ENCODE measurements at places on chromosomes 3 and 15. TPM values are rescaled to one million over a fixed set of nuclear protein-coding genes. Genes with fewer than 3 reads are reported as not detected.

DNA sequence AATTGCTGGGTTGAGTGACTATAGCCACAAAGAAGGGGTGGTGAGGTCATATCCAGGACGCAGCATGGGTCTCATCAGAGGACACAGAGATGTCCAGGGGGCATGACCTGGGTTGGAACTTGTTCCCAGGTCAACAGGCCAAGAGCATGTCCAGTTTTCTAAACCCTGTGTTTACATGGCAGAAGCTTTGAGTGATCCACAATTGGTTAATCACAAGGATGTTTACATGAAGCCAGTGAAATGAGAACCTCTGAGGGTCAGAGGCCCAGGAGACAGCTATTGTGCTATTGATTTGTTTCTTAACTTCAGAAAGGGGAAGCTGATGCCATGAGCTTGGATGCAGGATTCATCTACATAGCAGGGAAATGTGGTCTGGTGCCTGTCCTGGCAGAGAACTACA, 42.2 kb upstream of the TOPBP1 start:
- no peak for DNase-seq

GRCh38 chr15:63918901-63919348, 85.2 kb upstream of the HERC1 start:
- DNase-seq, result no peak

DNA sequence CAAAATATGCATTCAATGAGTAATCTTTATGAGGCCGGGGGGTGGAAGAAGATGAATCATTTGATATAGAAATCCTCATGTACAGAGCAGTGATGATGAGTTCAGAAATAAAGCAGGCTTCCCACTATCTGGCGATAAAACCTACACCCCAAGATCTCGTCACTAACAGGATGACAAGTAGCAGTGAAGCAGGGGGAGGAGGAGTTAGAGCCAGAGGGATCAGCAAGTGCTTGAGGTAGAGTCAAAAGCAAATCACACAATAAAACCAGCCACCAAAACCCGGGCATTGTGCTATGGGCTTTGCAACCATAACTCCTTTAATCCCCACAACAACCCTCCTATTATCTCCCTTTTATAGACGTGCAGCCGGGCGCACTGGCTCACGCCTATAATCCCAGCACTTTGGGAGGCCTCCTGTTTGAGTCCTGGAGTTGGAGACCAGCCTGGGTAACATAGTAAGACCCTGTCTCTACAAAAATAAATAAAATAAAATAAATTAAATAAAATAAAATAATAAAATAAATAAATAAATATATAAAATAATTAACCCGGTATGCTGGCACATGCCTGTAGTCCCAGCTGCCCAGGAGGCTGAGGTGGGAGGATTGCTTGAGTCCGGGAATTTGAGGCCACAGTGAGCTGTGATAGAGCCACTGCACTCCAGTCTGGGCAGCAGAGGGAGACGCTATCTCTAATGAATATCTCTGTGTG, 53.0 kb downstream of the STARD5 start:
- DNase-seq, result no peak

GRCh38 chr3:126486360-126486847, 10.7 kb upstream of the ZXDC start:
- DNase-seq, result no peak

DNA sequence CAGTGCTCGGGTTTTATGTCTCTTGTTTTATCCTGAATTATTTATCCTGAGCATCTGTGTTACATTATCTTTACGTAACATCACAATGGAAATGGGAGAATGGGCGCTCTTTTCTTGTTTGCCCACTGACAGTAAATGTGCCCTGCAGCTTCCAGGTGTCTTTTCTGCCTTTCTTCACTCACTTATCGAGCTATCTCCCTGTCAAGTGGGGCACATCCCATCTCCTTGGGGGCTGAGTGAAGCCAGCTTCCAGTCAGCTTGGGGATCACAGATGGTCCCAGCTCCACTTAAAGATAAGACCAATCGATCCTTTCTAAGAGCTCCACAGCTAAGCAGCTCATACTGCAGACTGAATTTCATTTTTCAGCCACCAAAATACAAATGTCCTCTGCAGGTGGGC, 125.8 kb downstream of the KBTBD8 start:
- no peak for DNase-seq

DNA sequence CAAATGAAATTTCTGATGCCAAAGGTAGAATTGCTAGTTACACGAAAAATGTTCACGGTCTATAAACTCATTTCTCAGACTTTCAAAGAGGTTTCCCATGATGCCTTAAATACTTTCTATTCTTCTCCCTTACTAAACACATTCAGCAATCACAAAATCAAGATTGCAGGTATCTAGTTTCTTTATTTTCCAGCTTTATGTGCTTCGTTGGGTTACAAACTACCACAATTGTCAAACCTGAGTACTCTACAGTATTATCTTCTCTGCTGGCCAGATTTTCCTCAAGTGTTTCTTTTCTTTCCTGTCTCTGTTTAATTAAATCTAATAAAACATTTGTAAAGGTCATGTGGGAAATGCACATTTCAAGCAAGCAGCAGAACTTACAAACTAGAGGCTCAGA, 201.8 kb upstream of the ZNF385D start:
- no peak for DNase-seq

DNA sequence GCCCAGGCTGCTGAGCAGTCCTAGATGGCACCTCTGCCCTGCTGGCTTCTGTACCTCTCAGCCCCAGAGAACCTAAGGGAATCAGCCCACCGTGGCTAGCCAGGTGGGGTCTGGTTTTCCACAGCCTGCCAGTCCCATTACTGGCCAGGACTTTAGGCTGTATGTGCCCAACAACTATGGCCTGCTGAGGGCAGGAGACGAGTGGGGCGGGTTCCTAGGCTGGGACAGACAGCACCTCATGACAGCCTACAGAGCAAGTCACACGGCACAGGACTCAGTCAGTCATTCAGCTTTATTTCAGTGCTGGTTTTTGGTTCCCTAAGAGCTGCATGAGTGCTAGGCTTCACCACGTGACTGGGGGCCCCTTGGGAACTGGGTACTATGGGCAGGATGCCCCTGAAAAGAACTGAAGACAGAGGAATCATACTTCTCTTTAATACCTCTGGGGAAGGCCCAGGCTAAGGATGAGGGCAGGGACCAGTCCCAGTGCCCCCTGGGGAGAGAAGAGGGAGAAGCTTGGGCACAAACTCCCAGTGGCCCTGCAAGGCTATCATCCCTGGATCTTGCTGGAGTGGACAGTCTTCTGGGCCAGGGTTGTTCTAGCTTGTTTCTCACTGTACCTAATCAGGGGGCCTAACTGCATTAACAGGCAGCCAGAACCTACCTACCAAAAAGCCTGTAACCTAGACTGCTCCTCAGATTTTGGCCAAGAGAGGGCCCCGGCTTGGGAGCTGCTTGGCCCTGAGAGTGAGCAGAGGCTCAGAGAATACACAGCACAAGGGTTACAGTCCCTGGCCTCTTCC, 14.8 kb downstream of the CLK3 start:
- no peak for DNase-seq

The CDC25A gene
- polyA plus RNA-seq, result 14.1 TPM

DNA sequence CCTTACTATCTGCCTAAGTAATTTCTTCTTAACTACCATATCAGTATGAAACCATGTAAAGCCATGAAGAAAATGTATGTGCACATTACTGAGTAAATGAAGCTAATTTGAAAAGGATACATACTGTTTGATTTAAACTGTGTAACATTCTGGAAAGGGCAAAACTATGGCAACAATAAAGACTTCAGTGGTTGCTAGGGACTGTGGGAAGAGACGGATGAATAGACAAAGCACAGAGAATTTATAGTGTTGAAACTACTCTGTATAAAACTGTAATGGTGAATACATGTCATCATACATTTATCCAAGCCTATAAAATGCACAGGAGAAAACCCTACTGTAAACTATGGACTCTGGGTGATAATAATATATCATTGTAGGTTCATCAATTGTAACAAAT, 1103.7 kb upstream of the EPHA6 start:
- DNase-seq, result no peak

GRCh38 chr3:183862610-183863009, 22.1 kb downstream of the PARL start:
- no peak for DNase-seq

The EXD1 gene
- polyA plus RNA-seq, result 0.07 TPM

GRCh38 chr15:69522361-69522760, 69.7 kb downstream of the RPLP1 start:
- DNase-seq, result no peak

The SCAANT1 gene
- 1.0 TPM for polyA plus RNA-seq

DNA sequence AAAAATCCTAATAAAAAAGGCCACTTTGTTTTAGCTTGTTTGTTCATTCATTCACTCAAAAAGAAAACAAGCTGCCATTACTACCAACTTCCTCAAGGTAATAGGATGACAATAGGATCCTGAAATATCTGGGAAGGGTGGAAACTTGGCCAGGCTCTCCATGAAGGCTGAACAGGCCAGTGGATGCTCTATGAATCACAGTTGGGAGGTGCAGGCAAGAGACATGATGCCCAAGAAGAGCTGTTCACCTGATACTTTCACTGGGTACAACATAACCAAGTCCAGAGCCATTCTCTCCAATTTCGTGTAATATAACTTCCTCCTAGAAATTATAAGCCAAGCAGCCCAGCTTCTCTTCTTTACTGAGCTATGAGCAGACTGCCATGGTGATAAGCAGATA, 37.3 kb downstream of the NMNAT3 start:
- DNase-seq, result no peak
